ENCODE measurements at places on chromosomes 11 and 22. TPM values are rescaled to one million over a fixed set of nuclear protein-coding genes. Genes with fewer than 3 reads are reported as not detected.

GRCh38 chr11:10544491-10545465 lies 3.8 kb upstream of the RNF141 start:
- no peak for DNase-seq

- DNase-seq, result no peak
Measured at GRCh38 chr22:49933236-49934159, 15.1 kb downstream of the CRELD2 start.

Gene TMPRSS4
- total RNA-seq, result not detected

DNA sequence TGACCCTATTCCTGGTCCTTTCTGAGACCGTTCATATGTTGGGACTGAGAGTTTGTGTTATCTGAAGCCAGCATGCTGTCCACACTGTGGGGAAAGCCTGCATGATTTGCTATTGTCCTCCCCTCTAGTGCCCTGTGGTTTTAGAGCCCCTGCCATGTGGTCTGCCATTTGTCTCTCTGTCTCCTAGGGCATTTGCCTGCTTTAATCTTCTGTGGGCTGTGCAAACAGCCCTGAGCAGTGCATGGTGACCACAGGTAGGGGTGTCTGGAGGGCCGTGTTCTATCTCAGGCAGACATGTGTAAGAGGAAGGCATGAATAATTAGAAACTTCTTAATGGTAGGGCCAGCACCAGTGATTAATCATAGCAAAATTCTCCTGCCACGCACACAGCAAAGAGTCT lies 23.0 kb downstream of the AMPD3 start:
- no peak for DNase-seq

- DNase-seq, result no peak
Measured at GRCh38 chr22:36846949-36847348, 13.9 kb upstream of the NCF4 start.

- no peak for DNase-seq
Measured at GRCh38 chr11:124725719-124726105, 14.0 kb upstream of the NRGN start.

Gene GAL3ST1
- 1.1 TPM for total RNA-seq

All from Panc1 (cell line).